A549 treated with RU486 at 1 μM for 4 hours (cell line): ENCODE measurements at places on chromosomes 12 and 14. TPM values are rescaled to one million over a fixed set of nuclear protein-coding genes. Genes with fewer than 3 reads are reported as not detected.

The TSHR gene
- not detected in 5 replicates for total RNA-seq

The DNAAF2 gene
- total RNA-seq: 8.1 to 15.6 TPM (median 12.9 TPM) in 5 replicates

The PITPNM2 gene
- 11.7 to 20.3 TPM (median 16.9 TPM) in 5 replicates for total RNA-seq

The ASIC1 gene
- total RNA-seq: 4.8 to 6.5 TPM (median 5.9 TPM) in 5 replicates

The CEBPE gene
- not detected in 5 replicates for total RNA-seq

The TAS2R43 gene
- total RNA-seq: not detected in 5 replicates

The ORMDL2 gene
- 73.6 to 116 TPM (median 95.7 TPM) in 5 replicates for total RNA-seq

The GALNT6 gene
- 2.6 to 4.3 TPM (median 4.0 TPM) in 5 replicates for total RNA-seq

The CLECL1 gene
- not detected in 5 replicates for total RNA-seq

The CCDC175 gene
- not detected in 5 replicates for total RNA-seq

The LTB4R2 gene
- total RNA-seq: 2.5 to 5.7 TPM (median 4.3 TPM) in 5 replicates

The LALBA gene
- total RNA-seq: not detected in 5 replicates

The ASCL1 gene
- not detected in 5 replicates for total RNA-seq

The KRT4 gene
- total RNA-seq: 2.6 to 4.3 TPM (median 3.1 TPM) in 5 replicates
